ENCODE measurements at places on chromosomes 4 and X. TPM values are rescaled to one million over a fixed set of nuclear protein-coding genes. Genes with fewer than 3 reads are reported as not detected.

DNA sequence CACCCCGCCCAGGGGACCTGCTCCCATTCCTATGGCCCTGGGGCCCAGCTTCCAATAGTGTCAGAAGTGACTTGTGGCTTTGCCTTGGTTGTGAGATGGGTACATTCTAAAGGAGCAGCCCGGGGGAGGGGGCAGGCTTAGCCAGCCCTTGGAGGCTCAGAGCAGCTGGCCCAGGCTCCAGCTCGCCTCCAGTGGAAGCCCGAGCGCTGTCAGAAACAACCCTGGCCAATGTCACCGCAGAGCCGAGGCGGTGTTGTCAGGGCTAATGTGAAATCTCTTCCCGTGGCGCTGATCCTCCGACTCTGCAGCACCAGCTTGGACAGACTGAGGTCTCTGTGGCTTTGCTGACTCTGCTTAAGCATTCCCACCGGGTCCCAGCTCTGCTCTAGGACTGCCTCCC is 29.2 kb upstream of the ZNF81 start:
- DNase-seq, result no peak

DNA sequence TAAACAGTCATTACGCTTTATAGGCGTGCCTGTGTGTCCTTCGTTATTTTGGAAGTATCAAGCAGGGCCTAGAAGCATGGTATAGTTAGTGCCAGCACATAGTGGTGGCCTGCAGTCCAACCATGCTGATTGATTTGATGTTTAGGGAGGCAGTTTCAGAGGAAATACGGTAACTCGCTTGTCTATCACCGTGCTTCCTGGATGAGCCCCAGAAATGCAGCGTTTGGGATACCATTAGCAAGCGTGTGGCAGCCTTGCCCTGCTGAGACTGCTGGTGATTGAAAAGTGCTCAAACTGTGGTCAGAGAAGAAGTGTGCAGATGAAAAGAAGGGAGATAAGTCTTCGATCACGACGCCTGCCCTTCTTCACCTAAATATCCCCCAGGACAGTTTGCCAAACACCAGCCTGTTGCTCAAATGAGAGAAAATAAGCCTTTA is 158.4 kb downstream of the CHIC2 start:
- DNase-seq, result no peak

- peak; percentile 49 for DNase-seq
These were observed 17.7 kb downstream of the IQSEC2 start for GRCh38 chrX:53263597-53264094.

DNA sequence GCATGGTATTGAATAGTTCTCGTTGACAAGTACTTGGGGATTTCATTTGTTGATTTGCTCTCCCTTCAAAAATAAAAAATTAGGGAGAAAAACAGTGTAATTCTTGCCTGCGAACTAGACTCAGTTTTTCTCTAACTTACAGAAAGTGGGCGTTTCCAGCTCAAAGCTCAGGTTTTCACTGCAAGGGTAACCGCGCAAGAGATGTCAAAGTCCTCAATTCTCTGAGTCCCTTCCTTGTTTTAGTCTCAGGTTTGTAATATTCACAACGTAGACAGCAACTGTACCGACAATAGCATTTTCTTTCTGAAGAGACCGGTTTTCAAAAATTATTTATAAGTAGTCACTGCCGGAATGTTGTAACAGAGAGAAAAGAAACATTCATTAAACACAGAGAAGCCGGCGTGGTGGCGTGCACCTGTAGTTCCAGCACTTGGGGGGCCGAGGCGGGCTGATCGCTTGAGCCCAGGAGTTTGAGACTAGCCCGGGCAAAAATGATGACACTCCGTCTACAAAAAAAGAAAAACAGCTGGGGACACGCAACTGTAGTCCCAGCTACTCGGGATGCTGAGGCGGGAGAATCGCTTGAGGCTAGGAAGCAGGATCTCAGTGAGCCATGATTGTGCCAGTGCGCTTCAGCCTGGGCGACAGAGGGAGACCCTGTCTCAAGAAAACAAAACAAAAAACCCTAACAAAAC is 774 bp downstream of the ZCCHC4 start:
- DNase-seq, result no peak

NMU gene
- 0.92 TPM for total RNA-seq

DNA sequence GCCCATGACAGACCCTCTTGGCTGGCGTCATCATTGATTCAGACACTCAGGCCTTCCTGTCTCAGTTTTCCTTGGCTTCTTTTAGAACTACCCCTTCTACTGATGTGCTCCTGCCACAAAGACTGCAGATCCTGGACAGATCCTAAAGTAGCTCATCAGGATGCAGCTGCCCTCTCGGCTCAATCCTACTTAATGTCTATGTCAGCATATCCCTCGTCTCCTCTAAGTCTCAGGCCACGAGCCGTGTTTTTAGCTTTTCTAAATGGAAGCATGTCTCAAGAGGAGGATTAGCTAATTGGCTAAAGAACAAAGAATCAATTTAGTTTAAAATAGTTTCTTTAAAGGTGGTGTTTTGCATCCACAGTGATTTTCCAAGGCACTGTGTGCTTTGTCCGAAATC is 447.7 kb downstream of the STIM2 start:
- no peak for DNase-seq
